ENCODE measurements at places on chromosomes 4 and X.
A peak's percentile ranks its signal among the peaks of the same experiment; 100 is the strongest.

DNA sequence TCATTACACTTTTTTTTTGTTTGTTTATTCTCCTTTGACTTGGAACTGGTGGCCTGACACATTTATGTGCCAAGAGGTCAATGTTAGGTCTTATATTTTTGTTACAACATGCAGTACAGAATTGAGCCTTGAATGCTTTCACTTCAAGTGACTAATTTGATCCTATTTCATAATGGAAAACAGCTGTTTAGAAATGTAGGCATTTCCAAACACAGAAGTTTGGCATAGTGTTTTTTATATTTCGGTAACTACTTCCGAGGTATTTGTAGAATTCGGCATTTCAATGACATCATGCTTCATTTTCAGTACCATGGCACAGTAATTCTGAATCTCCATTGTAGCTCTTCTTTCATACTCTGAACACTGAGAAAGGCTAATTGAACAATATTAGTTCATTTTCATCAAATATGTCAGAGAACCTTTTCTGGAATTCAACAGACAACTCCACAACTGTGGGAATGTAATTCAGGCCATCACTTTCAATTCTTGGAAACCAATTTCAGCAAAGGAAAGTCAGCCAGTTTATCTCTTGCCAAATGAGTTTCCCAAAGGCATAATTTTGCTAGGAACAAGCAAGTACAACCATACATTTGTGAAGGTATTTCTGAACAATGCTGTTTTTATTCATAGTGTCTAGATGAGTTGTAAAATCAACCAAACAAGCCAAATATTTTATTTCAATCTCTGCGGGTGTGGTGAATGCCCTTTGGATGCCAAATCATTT is 11.4 kb downstream of the FAM120C start:
- no peak for DNase-seq

DNA sequence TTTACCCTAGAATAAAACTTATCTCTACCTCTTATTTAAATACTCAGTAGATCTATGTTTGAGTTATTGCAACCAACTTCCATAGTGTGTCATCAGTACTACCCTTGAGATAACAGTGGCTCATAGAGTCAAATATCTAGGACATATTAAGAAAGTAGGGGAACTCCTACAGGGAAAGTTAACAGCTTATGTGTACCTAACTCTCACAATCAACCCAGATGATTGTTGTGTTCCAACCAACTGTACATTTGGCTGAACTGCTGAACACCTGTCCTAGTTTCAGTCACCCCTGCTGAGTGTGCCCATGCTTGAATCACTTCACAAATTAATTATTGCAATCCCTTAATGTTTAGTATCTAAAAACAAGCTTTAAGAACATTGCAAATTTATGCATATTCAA is 244.2 kb upstream of the GRID2 start:
- DNase-seq: no peak

DNA sequence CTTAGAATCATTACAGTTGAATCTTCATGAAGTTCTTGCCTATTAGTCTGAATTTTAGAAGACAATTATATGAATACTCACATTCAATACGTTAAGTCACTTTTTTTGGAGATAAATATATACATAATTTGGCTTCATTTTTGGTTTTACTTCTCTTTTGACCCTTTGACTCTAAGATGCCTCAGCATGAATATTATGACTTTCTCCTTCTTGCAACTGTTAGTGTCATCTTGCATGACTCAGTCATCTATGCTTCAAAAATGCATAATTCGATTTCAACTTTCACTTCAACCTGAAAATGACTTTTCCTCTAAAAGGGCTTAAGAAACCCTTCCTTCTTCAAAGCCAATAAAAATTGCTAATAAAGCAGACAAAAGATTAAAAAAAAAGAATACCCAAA is 1427.5 kb downstream of the ADGRL3 start:
- no peak for DNase-seq

DNA sequence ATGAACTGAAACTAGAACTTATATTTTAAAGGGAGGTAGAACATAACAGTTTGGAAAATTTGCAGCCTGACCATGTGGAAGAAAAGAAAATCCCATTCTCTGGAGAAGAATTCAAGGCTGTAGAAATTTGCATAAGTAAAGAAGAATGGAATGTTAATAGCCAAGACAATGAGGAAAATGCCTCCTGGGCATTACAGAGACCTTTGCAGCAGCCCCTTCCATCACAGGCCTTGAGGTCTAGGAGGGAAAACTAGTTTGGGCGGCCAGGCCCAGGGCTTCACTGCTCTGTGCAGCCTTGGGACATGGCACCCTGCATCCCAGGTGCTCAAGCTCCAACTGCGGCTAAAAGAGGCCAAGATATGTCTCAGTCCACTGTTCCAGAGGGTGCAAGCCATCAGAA is 1506.8 kb downstream of the PCDH18 start:
- DNase-seq: no peak

- DNase-seq: no peak
Measured at GRCh38 chr4:113776016-113776415, 14.5 kb upstream of the CAMK2D start.

- no peak for DNase-seq
Measured at GRCh38 chr4:2733001-2733843, 22.9 kb downstream of the TNIP2 start.

GRCh38 chr4:15653864-15654592 is 1.1 kb downstream of the FBXL5 start:
- peak; percentile 32 for DNase-seq

- no peak for DNase-seq
Measured at GRCh38 chr4:60805500-60806313, 394.4 kb upstream of the ADGRL3 start.

GRCh38 chr4:40423735-40424134 is 88.6 kb downstream of the CHRNA9 start:
- DNase-seq: no peak

- DNase-seq: peak; percentile 70
Measured at GRCh38 chr4:6701371-6701770, 7.7 kb downstream of the S100P start.

DNA sequence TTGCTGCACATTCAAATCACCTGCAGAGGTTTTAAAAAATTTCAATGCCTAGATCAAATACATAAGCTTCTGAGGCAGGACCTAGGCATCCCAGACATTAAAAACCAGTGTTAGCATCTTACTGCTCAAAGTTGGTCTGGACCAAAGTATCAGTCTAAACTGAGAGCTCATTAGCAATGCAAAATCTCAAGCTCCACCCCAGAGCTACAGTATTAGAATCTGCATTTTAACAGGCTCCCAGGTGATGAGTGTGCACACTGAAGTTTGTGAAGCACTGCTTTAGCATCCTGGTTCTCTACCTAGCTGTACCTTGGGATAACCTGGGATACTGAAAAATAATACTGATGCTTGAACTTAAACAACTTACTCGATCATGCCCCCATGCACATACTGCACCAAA is 96.0 kb downstream of the PRRG1 start:
- DNase-seq: no peak

GRCh38 chrX:49960061-49960460 is 37.7 kb downstream of the CLCN5 start:
- DNase-seq: no peak

DNA sequence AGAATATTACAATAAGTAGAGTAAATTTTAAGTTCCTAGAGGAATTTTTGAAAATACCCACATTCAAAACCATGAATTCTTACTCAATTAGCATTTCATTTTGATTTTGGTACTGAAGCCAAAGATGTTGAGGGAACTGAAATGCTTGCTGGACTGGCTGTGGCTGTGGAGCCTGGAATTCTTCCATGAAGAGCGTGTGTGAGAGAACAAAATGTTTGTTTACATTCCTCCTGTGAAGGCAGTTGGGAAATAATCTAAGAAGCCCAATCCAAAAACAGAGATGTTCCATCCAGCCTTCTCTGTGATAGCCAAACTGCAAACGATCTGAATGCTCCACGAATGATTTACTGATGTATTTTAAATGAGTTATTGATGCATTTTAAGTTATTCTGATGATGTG is 3.8 kb upstream of the ADH1B start:
- no peak for DNase-seq

DNA sequence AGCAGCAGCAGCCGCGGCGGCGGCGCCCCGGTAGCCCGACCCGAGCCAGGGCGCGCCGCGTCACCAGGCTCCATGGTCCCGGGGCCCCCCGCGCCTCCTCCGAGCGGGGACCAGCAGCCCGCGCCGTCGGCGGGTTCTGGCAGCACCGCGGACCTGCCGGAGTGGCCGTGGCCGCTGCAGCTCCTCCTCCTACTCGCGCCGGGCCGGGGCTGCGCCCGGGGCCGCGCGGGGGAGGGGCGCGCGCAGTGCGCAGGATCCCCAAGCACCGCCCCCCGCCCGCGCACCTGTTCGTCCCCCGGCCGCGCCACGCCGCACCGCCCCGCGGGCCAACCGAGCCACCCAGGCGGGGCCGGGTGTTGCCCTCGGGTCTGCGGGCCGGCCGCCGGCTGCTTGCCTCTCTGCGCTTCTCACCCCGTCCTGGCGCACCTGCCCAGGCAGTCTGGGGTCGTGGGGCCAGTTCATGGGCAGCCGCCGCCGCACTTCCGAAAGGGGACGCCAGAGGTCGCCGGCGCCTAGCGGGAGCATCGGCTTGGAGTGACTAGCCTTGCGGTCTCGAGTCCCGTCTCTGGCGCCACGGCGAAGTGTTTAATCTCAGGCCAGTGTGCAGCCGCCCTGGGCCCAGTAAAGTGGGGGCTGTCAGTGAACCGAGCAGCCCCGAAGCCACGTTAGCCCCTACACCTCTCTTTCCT is at the start of gene SLC9A7:
SLC9A7 (minus strand) TSS at position 163 of the 689 bp plus-strand sequence; CDS start at position 74, 89 bp downstream.
- DNase-seq: peak; percentile 87

DNA sequence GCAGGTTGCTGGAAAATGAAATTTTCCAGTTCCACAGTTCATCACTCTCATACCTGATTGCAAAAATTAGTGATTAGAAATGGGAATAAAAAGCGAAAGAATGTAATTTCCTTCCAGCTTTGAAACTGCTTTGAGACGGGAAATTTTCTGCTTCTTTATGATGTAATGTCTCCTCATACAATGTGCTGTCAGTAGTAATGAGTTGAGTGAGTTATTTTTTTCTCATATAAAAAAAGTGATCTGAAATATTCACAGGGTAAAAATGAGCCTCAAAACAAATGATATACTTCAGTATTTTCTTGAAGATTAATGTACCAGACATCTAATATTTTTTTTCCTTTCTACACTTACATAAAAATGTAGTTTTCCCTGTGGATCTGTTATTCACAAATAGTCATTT is 179.1 kb upstream of the FAT4 start:
- no peak for DNase-seq

- DNase-seq: no peak
Measured at GRCh38 chrX:30589146-30589888, 11.8 kb upstream of the TASL start.

- DNase-seq: no peak
Measured at GRCh38 chrX:56928546-56928945, 66.8 kb downstream of the SPIN3 start.

All from activated CD4-positive, alpha-beta memory T cell treated with anti-CD3 and anti-CD28 coated beads for 36 hours (primary cell).